NK-92 treated with Interleukin-12 subunit alpha and Interleukin-12 subunit beta, amount 100 ng/mL, for 24 hours (cell line): ENCODE measurements at places on chromosomes 4 and X.
A peak's percentile ranks its signal among the peaks of the same experiment; 100 is the strongest.

DNA sequence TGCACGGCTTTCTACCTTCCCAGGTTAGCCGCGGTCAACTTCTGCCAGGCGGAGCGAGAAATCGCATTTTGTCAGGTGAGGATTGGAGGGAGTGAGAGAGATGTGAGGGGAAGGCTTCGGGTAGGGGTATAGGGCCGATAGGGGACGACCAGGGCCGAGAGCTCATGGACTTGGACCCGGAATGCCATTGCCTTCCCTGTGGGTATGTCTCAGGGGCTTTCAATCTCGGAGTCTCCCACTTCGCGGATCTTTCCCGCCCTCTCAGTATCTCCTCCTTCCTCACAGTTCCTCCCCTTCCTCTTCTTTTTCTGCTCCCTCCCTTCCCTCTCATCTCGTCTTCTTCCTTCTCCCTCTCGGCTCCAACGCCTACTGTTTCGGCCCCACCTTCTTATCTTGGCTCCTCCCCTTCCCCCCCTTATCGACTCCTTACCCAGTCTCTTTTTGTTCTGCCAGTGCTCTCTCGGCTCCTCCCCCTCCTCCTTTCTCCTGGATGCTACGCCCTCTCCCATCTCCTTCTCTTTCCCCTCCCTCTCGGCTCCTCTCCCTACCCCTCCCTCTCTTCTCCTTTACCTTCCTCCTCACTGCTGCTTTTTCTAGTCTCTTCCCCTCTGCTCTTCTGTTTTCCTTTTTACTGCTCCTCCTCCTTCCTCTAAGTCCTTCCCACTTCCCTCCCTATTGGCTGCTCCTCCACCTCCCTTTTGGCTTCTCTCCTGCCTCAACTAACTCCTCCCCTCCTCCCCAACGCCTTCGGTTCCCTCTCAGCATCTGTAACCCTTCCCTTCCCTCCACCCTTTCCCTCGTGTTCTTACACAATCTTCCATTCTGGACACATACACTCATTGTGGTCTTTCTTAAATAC lies 29.4 kb upstream of the RBMX start:
- DNase-seq, result peak; percentile 41

DNA sequence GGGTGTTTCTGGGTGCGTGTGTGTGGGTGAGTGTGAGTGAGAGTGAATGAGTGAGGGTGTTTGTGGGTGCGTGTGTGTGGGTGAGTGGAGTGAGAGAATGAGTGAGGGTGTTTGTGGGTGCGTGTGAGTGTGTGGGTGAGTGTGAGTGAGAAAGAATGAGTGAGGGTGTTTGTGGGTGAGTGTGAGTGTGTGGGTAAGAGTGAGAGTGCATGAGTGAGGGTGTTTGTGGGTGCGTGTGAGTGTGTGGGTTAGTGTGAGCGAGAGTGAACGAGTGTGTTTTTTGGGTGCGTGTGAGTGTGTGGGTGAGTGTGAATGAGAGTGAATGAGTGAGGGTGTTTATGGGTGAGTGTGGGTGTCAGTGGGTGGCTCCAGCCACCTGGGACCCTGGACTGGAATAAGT lies 1676.1 kb upstream of the TENM3 start:
- DNase-seq, result no peak

GRCh38 chr4:102871772-102872171 lies 3.0 kb downstream of the CISD2 start:
- DNase-seq, result no peak

GRCh38 chr4:173508386-173509035 lies 21.5 kb downstream of the HAND2 start:
- no peak for DNase-seq

GRCh38 chr4:8710416-8710815 lies 117.9 kb downstream of the CPZ start:
- no peak for DNase-seq

GRCh38 chr4:7256984-7257810 lies 64.9 kb downstream of the SORCS2 start:
- no peak for DNase-seq

DNA sequence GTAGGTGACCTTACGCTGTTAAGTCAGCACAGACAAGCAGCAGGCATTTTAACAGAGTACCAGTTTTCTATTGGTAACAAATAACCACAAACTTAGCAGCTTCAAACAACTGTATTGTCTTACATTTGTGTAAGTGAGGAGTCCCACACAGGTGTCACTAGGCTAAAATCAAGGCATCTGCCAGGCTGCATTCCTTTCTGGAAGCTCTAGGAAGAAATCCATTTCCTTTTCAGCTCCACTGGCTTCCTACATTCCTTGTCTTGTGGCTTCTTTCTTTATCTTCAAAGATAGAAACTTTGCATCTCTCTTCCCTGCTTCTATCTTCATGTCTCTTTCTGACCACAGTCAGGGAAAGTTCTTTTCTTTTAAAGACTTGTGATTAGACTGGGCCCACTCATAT lies 139.9 kb downstream of the TMEM144 start:
- no peak for DNase-seq

- no peak for DNase-seq
Measured at GRCh38 chrX:72712094-72712755, 1.9 kb downstream of the PHKA1 start.

DNA sequence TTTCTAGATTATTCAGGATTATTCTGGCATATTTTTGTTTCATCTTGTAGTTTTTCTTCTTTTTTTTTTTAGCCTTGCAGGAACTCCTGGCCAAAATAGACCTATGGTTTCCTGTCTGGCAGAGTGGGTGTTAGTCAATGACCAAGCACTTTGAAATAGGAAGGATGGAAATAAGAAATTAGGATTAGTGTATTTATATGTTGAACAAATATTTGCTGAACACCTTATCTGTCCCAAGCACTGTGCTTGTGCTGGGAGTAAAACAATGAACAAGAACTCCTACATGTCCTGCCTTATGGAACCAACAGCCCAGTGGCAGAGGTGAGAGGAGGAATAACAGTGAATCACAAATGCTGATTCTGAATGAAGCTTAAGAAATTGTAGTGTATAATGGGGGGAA lies 4.5 kb downstream of the MMRN1 start:
- DNase-seq, result no peak

- no peak for DNase-seq
Measured at GRCh38 chrX:148872161-148872535, 371.7 kb downstream of the AFF2 start.

GRCh38 chr4:145804116-145804515 lies 124.2 kb downstream of the C4orf51 start:
- DNase-seq, result no peak

DNA sequence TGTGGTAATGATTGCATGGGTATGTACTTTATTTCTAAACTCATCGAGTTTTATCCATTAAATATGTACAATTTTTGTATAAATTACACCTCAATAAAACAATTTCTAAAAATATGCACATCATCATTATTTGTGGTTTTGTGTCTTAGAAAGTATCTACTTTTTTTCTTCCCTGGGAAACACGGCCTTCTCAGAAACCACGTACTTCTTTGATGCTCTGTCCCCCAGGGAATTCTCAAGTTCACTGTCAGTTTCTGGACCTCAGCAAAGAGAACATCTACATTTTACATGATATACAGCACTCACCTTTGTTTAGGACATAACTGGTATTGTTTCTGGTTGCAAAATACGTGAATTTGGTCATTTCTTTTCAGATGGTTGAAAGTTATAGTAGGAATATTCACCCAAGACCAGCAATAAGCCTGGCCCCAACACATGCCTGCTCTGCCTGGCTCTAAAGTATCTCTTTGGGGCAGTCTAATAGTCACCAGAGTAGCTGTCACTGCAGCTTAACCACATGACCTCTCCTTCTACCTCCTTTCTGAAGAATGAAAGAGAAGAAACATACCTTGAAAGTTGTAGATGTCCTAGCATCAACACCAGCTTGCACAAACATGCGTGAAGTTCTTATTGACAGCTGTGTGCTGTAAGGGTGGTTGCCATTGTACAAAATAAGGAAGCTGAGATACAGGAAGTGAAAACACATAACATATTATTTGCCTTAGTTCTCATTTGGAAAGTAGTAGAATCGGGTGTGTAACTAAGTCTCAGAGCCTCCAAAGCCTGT lies 48.4 kb upstream of the SPANXN4 start:
- DNase-seq, result no peak

DNA sequence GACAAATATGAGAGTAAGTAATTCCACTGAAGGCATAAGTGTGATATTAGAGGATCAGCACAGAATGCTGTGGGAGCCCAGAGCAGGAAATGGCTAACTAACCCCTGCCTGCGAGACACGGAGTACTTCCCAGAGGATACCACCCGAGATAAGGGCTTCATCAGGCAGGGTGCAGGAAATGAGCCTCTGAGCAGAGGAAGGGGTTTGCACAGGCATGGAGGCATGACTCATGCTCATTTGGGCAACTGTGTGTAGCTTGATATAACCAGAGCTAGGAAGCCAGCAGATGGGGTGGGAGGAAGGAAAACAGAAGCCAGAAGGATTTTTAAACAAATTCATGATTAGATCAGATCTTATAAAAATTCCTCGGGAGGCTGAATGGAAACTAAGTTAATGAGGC lies 70.0 kb upstream of the TSPAN5 start:
- peak; percentile 0 for DNase-seq
